ENCODE measurements at places on chromosomes 2 and 18. TPM values are rescaled to one million over a fixed set of nuclear protein-coding genes. Genes with fewer than 3 reads are reported as not detected.

DNA sequence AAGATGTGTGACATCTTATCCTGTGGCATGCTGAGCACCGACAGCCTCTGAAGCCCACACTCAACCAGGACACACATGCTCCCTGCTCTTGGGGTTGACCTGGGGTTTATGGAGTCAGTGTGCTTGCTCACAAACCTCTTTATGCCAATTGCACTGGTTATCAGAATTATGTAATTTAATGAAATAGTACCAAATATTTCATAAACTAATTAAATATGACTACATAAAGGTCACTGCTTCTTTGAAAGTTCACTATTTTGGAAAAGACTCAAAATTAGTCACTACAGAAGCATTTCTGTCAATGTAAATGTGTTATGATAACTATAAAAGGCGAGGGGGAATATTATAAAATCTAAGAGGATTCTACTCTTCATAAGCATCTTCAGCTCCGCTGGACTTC, 76.7 kb downstream of the FHOD3 start:
- H3K27me3 ChIP-seq, result no peaks in the 10 kb centered on the region
- no peak overlapping the region for H3K4me3 ChIP-seq
- no peak overlapping the region for H3K27ac ChIP-seq
- no peaks in the 10 kb centered on the region for H3K4me1 ChIP-seq

- H3K4me1 ChIP-seq, result no peaks in the 10 kb centered on the region
- no peak overlapping the region for H3K4me3 ChIP-seq
- peak; percentile 39 for DNase-seq
- no peaks in the 10 kb centered on the region for H3K27me3 ChIP-seq
Measured at GRCh38 chr18:28147674-28148171, 29.2 kb downstream of the CDH2 start.

GRCh38 chr2:23645230-23645808, 260.3 kb downstream of the KLHL29 start:
- H3K4me3 ChIP-seq, result no peak overlapping the region
- H3K4me1 ChIP-seq, result no peaks in the 10 kb centered on the region
- no peak overlapping the region for H3K27ac ChIP-seq
- no peaks in the 10 kb centered on the region for H3K27me3 ChIP-seq
- no peak for DNase-seq

Gene CD8A
- polyA plus RNA-seq, result not detected

Gene TMEM247
- polyA plus RNA-seq, result not detected

Gene LRP1B
- polyA plus RNA-seq, result 0.65 TPM

Gene TBR1
- not detected for polyA plus RNA-seq

Gene CCL20
- polyA plus RNA-seq, result 112 TPM
